Stimulated activated CD4-positive, alpha-beta T cell treated with anti-CD3 and anti-CD28 coated beads, Interleukin-1b, Interleukin-23, amount 100 ng/mL, for 24 hours (primary cell): ENCODE measurements at places on chromosomes 3 and 15.

DNA sequence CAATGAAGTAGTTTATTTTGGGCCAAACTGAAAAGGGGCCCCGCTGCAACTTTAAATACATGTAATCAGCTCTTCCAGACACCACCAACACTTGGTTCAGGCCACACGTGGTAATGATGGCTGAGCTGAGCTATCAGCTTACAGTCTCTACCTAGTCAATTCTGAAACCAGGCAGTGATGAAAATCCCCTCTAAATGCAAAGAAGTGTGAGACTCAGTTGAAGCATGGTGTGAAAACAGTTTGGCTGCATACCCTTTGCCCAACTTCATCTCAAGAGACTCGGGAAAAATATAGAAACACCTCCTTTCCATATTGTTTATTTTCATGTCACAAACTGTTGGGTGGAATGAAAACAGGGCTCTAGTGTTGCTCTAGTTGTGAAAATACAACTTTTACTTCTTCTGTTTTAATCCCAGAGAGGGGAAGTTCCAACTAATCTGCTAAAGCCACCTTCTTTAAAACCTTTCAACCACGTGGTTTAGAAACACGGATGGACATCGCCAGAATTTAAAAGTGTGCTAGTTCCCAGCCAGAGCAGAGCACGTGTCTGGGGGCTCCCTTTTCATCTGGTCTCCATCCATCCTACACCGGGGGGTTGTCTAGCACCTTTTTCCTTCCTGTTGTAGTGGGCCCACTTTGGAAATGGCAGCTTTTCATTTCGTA is 229.1 kb downstream of the EPHB1 start:
- DNase-seq: no peak

- DNase-seq: no peak
These were observed 201.1 kb upstream of the RGMA start for GRCh38 chr15:93289941-93290617.

DNA sequence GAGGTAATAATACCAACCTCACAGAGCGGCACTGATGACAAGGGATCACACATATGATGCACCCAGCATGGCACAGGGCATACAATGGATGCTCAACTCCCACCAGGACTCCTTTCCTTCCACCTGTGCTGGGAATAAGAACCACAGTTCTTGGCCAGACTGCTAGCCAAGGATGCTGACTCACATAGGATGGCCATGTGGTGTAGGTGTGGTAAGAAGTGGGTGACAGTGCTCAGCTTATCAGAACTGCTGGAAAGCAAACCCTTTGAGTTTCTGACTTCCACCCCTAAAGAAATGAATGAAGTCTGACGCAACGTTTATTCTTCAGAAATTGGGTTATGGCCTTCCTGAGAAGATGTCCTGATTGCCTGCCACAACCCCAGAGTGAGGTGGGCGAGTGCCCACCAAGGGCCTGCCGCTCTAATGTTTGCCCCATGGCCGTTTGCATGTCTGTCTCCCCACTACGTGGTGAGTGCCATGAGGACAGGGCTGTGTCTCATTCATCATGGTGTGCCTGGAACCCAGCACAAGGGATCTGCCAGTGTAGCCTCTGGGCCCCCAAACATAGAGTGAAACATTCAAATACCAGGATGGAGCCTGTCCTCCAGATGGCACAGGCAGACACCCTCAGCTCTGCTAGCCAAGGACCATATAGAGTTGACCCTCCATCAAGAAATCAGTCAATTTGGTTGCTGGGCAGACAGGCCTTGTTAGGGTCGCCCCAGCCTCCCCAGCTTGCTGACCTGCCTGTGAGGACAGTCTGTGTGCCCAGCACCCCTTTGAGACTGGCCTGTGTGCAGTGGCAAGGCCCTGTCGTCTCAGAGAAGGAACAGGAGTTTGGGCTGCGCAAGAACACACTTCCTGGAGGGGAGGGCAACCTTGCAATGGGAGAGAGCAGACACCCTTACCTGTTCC is 57.6 kb upstream of the SLCO2A1 start:
- DNase-seq: no peak

GRCh38 chr3:104555728-104556127 is 811.0 kb upstream of the ALCAM start:
- DNase-seq: no peak
